ENCODE measurements at places on chromosomes 2 and 18.

GRCh38 chr2:191467113-191467512 lies 210.8 kb upstream of the NABP1 start:
- DNase-seq = no peak

- no peak for DNase-seq
These were observed 177.8 kb upstream of the EPAS1 start for GRCh38 chr2:46119453-46119852.

DNA sequence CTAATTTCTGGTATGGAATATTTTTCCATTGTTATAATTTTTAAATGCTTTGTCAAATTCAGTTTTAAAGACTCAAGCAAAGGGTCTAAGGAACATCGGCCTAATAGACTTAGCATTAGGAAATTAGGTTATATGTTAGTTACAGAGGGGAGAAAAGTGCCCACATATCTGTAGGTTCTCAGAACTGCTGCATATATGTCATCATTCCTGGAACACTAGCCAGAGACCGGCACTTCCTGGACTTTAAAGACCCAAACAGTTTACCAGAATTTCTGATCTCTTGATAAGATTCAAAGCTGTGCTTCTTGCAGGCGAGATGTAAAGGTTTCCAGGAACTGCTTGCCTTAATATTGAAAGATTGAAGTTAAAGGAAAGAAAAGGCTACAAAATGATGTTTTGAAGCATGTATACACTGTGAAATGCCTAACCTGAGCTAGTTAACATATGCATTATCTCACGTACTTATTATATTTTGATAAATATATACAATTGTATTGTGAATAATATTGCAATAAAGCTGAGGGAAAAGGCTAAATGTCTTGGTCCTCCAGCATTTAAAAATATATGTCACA lies 993.6 kb downstream of the LRP1B start:
- no peak for DNase-seq

DNA sequence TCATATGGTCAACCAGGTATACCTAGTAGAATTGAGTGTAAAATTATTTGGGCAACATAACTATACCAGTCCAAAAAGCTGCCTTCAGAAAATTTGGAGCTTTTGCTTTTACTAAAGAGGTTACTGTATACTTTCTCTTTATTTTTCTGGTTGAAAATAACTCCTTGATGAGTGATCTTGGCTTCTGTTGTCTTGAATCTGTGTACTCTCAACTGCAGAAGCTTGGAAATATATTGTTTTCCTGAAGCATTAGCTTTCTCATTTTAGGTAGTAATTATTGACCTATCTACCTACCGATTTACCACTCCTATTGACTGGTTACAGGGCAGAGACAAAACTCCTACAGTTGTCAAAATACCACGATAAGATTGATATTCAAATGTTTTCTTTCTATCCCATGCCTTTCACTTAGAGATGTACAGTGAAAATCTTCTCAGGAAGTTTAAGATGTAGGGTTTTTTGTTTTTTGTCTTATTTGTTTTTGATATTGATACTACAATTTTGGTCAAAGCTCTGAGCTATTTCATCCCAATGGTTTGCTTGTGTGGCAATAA lies 35.7 kb upstream of the DLX1 start:
- no peak for DNase-seq

DNA sequence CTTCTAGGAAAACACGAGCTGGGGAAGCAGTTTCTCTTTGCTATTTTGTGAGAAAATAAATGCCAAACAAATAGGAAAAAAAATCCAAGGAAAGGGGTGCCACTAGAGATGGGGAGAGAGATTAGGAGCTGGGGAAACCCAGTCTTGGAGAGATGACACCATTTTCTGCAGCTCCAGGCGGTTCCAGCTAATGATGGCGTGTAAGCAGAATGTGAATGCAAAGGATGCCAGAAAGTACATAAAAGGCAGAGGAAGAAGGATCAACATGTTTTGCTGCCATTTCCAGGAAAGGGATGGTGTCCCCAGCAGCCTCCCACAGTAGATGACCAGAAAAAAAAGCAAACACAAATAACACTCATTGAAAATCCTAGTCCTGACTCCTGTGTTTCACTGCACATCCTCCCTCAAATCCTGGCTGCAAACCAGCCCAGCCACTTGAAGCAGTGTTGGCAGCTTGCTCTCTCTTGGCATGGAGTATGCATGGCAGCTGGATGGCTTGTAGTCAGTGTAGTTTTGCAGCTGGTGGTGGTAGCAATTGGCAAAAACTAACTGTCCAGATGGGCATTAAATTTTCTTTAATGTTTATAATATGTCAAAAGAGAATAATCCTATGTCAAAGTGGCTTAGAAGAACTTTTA lies 93.6 kb downstream of the FTCDNL1 start:
- no peak for DNase-seq

- no peak for DNase-seq
These were observed 22.5 kb downstream of the CYRIA start for GRCh38 chr2:16643099-16643498.

GRCh38 chr2:4673025-4673489 lies 969.7 kb downstream of the DCDC2C start:
- DNase-seq = no peak

DNA sequence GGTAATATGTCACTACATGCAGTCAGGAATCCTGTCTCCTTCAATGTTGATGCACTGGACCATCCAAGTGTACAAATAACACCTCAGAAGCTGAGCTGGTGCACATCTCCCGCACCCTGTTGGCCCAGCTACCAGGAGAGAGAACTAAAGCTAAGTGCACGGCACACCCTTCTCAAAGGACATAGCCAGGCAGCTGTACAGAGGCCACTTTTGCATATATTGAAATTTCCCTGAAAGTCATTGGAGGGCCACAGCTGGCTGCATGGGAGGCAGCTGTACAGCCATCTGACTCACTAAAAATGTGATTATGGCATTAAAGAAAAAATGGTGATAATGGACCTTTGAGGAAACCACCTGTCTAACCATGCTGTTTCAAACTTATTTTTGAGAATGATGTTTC lies 441.7 kb downstream of the CBLN2 start:
- no peak for DNase-seq

GRCh38 chr2:229740279-229740678 lies 25.9 kb upstream of the DNER start:
- no peak for DNase-seq

DNA sequence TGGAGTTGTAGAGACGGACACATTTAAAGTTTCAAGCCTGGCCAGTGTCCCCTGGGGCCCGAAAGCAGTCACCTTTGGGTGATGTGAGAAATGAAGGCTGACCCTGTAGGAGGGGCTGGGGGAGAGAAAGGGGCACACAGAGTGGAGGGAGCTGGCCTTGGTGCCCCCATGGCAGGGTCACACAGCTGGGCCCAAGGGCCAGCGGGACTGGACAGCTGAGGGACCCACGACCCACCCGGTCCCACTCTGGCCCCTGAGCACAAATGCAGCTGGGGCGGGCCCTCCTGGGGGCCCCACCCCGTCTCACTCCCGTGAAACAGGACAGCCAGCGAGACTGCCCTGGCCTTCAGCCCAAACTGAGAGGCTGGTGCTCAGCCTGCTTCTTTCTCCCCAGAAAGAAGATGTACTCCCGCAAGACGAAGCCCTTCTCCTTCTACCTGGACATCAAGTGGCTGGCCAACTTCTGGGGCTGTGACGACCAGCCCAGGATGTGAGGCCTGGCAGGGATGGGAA lies 6.1 kb downstream of the AGXT start:
- DNase-seq = no peak

GRCh38 chr18:6598657-6599056 lies 130.9 kb upstream of the ARHGAP28 start:
- DNase-seq = peak; percentile 31

DNA sequence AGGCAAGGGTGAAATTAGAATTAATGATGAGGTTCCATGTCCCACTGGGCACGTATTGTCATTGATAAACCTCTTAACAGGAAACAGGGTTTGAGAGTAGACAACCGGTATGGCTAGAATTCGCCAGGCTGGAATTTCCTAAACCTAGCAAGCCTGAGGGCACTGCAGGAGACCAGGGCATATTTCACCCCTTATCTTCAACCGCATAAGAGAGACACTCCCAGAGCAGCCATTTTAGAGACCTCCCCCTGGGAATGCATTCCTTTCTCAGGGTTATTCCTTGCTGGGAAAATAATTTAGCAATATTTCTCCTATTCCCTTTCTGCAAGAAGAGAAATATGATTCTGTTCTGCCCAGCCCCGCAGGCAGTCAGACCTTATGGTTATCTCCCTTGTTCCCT lies 334.6 kb upstream of the LYPD1 start:
- no peak for DNase-seq

- DNase-seq = no peak
These were observed 23.0 kb downstream of the POU3F3 start for GRCh38 chr2:104876606-104877570.

- no peak for DNase-seq
These were observed 55.9 kb upstream of the NARS1 start for GRCh38 chr18:57677262-57678211.

DNA sequence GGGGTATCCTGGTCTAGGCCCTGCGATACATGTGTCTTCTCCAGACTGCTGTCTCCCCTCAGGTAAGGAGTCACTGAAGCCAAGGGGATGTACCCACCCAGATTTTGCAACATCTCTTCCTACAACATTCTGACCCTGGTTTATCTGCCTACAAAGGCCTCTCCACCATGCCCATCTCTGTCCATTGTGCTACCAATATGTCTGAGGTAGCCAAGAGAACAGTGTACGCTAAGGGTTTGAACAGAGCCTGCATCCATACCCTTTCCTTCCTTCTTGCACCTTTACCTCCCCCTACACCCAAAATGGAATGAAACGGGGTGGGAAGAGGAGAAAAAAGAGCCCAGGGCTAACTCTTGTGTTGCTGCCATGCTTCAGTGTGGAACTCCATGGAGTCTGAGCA lies 11.9 kb downstream of the ZC3H15 start:
- no peak for DNase-seq

DNA sequence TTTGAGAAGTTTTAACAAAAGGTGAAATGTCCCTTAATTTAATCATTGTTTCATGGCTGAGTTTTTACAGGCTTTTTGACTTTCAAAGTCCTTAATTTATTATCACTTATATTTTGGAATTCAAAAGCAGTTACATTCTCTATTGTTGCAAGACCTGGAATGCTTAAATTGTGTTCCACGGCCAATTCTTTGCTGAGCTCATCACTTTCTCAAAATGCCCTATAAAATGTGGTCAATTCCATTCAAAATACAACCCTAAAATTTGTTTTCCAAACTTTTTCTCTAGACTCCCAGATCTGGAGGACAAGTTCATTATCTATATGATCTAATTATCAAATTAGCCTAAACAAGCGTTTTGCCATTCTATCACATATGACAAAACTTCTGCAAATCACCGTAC lies 1051.2 kb downstream of the TDRD15 start:
- DNase-seq = no peak

GRCh38 chr2:146212602-146213001 lies 1632.2 kb upstream of the ACVR2A start:
- no peak for DNase-seq

Measured in H9 (cell line).